ENCODE measurements at places on chromosomes 5 and 9.

GRCh38 chr5:136020383-136021015 lies 8.3 kb upstream of the TGFBI start:
- DNase-seq, result peak; percentile 10

DNA sequence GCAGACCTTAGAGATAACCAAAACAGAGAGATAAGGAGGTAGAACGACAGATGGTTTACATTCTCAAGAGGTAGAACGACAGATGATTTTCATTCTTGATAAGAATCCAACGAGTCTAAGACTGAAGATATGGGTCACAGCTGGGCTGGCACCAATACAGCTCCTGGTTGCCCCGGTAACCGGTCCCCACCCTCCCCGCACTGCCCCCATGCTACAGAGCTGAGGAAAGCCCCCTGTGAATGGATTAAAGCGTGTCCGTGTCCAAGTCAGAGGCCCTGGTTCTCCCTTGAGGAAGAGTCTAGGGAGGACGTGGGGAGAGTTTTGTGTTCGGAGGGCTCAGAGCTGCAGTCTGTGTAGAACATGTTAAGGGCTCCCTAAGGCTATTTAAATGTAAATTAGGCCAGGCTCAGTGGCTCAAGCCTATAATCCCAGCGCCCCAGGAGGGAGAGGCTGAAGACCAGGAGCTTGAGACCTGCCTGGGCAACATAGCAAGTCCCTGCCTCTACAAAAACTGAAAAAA lies 8.1 kb downstream of the IDNK start:
- DNase-seq, result no peak

DNA sequence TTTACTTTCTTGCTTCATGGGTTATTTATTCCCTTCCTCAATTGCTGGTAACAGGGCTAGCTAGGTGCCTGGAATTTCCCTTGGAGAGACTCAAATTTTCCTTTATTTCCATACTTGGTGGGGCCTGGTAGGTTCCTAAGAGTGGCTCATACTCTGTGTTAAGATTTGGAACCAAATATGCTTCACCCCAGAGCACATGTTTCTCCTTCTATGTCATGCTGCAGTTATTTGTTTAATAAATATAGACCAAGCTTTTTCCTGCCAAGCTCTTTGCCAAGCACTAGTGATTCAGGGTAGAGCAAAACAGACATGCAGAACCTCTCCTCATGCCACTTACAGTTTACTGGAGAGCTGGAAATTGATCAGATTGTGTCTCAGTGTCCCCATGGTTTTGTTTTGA lies 290.3 kb upstream of the SGCD start:
- no peak for DNase-seq

GRCh38 chr9:131668439-131669268 lies 71.2 kb downstream of the RAPGEF1 start:
- DNase-seq, result no peak

- DNase-seq, result no peak
These were observed 15.6 kb downstream of the FKBP15 start for GRCh38 chr9:113205432-113205831.

DNA sequence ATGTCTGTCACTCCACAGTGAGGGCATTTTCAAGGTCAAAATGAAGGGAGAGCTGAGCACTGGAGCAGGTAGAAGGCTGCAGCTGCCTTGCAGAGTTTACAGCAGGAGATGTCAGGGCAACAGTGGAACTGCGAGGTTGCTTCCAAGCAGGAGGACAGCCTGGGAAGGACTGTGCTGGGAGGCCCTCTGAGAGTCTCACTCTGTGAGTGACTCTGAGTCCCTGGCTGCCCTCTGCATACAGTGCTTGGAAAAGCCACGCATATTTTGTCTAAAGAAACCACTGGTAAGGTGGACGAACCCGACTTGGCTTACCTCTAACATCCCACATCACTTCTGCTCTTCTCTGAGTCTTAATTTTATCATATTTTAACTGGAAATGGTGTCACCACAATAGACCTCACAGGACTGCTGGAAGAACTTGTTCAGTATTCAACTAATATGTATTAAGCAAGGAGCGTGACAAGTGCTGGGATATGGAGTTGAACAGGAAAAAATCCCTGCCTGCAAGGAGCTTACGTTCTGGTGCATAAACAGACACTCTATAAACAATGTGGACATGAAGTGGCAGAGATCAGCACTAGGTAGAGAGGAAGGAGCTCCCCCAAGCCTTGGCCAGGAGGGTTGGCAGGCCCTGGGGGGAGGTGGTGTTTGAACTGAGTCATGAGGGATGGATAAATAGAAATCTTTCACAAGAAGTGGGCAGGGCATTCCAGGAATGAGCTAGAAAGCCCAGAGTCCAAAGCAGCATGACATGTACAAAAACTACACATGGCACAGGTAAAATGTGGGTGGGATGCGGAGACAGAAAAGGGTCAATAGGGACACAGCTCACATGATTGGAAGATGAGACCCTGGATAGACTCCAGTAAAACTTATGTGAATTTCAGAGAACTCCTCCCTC lies 64.0 kb upstream of the FOXE1 start:
- no peak for DNase-seq

DNA sequence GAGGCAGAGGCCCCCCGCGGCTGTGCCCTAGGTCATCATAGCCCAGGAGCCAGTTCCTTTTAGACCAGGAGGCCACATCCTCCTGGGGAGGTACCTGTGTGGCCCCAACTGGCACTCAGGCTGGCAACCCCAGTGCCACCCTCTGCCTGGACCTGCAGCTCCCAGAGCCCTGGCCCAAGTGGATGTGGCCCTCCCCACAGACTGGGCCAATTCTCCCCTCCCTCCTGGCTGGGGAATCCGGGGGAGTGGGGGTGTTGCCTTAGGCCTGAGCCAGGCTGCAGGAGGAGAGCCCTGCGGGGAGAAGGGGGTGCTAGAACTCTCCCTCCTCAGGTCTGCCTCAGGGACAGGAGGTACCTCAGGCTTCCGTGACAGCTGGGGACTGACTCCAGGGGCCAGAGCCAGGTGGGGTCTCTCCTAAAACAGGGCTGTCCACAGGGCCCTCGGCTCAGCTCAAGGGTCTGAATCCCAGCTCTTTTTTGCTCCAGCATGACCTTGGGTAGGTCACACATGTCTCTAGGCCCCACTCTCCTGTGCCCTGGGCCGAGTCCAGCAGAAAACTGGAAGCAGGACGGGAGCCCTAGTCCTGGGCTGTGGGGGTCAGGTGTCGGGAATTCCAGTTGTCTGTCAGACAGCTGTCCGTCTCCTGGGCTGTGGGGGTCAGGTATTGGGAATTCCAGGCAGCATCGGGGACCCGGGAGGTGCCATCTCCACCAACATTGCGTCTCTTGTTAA lies 9.6 kb downstream of the DNLZ start:
- DNase-seq, result no peak

- DNase-seq, result no peak
These were observed 77.5 kb upstream of the CAST start for GRCh38 chr5:96584712-96585111.

- DNase-seq, result no peak
These were observed 40.2 kb upstream of the TEX48 start for GRCh38 chr9:114722081-114722621.

GRCh38 chr5:41157272-41157894 lies 55.9 kb downstream of the C6 start:
- no peak for DNase-seq

DNA sequence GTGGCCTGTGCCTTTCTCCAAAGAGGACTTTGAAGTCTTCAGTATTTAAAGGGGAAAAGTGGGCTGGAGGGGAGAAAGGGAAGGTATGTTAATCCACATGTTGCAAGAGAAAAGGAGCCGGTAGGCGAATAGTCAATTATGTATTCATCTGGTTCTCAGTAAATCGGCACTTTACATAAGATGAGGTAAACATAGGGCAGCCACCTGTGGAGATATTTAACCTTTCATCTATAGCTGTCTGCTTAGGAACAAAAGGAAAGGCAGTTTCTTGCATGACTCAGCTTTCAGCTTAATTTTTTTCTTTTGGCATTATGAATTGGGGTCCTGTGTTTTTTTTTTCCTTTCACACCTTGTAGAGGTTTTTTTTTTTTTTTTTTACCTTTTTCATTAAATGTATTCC lies 42.2 kb downstream of the FGD3 start:
- DNase-seq, result no peak

- DNase-seq, result no peak
These were observed 863 bp upstream of the LIFR start for GRCh38 chr5:38557308-38557710.

DNA sequence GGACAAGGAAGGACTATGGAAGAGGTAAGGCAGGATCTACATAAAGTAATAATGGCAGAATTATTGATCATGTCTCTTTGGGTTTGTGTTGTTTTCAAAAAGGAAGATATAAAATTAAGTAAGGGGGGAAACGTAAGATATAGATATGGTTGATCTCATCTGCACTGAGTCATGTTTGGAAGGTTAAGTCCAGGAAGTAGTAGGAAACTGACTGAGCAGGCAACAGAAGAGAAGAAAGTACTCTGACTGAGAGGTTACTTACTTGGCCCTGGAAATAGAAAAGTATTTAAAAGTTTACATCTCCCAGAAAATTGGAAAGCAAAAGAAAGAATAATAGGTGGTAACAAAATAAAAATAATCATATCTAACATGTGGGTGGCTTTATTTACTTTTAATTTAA lies 405.3 kb upstream of the RGMB start:
- no peak for DNase-seq

- DNase-seq, result no peak
These were observed 42.8 kb downstream of the TEK start for GRCh38 chr9:27151693-27152404.

- DNase-seq, result no peak
These were observed 18.1 kb upstream of the SSBP2 start for GRCh38 chr5:81768935-81769452.

- DNase-seq, result no peak
These were observed 114.2 kb downstream of the SEMA5A start for GRCh38 chr5:9431496-9432258.

- no peak for DNase-seq
These were observed 53.3 kb downstream of the AHRR start for GRCh38 chr5:374631-375335.

DNA sequence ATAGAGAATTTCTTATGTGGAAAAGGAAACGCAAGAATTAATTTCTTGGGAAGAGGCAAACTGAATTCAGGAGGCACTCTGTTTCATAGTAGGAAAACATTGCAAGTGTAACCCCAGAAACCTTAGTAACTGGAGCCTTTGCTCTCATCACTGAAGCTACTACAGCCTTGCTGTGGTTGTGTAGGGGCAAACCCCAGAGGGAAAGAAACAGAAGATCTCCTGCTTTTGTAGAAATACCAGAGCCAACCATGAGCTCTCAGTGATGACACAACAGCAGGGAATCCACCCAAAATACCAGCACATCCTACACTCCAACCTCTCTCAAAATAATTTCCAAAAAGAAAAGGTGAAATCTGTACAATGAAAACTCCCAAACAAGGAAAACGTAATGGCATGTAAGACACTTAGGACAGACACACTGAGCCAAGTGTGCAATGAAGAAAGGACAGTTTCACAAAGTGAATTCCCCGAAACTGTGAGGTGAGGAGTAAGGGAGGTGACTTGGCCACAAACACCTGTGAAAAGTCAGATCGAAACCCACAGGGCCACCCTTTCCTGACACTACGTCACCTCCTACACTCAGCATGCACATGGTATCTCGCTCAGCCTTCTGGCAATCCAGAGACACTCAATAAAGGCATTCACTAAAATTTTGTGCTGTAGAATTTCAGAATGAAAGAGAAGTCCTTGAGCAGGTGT lies 8.5 kb upstream of the ACSL6 start:
- DNase-seq, result no peak

DNA sequence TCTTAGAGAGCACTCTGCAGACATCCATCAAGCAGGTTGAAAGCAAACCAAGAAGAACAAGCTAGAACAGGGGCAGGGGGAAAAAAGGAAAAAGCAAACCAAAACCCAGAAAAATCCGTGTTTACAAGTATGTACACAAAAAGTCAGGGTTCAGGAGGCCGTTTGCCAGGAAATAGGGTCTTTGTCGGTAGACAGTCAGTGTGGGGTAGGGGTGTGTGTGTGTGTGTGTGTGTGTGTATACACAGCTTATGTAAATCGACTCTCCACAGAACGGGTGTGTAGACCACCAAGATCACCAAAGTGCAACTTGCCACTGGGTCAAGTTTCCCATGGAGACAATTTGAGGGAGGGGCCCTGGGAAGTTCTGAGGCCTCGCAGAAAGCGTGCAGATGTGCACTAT lies 13.1 kb downstream of the SPRY4 start:
- no peak for DNase-seq

- DNase-seq, result no peak
These were observed 502.6 kb upstream of the CDH6 start for GRCh38 chr5:30690931-30691330.

- no peak for DNase-seq
These were observed 40.1 kb downstream of the SLC1A1 start for GRCh38 chr9:4530375-4530774.

- DNase-seq, result peak; percentile 67
These were observed 27.9 kb upstream of the GOLM1 start for GRCh38 chr9:86126998-86127972.

- DNase-seq, result no peak
These were observed 16.1 kb upstream of the PRLR start for GRCh38 chr5:35246411-35246810.

DNA sequence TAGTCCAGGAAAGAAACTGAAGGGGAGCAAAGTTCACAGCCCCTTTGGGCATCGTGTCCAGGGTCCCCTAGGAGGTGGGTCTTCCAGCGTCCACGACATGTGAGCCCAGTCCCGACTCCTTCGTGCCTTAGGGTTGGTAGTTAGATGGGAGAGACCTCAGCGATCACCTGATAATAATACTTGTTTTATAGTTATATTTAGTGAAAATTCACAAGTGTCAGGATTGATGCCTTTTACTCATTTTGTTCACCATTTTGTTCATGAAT lies 20.1 kb downstream of the SPAAR start:
- DNase-seq, result no peak

DNA sequence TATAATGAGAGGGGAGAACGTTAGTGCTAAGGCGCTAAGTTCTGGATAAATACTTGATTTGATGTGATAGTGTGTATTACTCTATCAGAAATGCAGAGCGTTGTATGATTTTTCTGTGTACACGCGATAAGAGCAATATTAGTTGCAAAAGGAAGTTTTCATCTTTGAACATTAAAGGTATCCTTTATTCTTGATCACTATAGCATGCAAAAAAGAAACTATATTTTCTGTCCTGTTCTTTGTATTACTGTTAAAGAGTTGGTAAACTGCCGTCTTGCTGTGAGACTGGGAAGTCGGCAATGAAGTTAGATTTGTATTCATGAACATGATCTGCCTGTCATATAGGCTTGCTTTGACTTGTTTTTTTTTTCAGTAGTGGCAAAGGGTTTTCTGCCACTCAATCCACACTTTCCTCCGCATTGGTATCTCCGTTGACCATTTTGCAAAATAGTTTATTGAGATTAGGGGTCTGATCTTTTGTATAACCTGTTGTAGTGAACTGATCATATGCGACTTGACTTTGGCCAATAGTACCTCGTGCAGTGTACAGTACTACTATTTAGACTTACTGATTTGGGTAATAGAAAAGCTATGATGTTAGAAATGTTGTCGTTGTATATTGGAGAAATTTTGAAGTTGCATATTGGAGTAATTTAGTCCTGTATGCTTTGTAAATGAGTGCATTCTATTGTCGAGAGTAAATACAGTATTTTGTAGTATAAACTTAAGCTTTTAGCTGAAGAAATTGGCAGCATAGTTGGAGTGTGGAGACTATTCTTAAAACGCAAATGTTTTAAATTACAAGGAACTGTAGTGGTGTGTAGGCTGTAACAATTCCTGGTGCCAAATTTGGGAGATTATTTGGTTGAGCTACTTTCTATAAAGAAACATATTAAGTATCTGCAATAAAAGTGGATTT lies 1.7 kb downstream of the DENND4C start:
- DNase-seq, result peak; percentile 27

Data from hematopoietic multipotent progenitor cell treated with erythropoietin and hydrocortisone succinate and interleukin-3 and kit ligand, for 15 days (in vitro differentiated cells).